ENCODE measurements at places on chromosomes 2 and 18.
A peak's percentile ranks its signal among the peaks of the same experiment; 100 is the strongest.

DNA sequence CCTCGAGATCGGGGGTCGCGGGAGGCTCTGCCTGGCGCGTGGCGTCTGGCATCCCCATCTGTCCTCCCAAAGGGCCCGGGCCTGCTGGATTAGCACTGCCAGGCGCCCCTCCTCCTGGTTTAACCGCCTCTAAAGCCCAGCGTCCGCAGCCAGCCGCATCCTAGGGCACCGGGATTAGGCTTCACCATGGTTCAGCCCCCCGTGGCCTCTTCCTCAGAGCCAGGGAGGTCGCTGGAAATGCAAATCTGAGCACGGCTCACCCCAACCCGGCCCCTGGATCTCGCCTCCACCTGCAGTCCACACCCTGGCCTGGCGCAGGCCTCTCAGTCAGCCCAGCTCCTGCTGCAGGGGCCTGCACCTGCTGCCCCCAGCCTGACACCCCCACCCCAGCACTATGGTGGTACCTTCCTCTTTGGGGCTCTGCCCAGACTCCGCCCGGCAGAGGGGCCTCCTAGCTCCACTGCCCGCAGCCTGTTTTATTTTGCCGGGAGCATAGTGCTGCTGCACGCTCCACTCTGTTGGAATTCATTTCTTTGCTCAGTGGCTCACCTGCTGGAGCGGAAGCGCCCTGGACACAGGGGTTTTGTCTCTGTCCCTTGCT, 13.2 kb downstream of the PRELID3A start:
- no peak for DNase-seq

DNA sequence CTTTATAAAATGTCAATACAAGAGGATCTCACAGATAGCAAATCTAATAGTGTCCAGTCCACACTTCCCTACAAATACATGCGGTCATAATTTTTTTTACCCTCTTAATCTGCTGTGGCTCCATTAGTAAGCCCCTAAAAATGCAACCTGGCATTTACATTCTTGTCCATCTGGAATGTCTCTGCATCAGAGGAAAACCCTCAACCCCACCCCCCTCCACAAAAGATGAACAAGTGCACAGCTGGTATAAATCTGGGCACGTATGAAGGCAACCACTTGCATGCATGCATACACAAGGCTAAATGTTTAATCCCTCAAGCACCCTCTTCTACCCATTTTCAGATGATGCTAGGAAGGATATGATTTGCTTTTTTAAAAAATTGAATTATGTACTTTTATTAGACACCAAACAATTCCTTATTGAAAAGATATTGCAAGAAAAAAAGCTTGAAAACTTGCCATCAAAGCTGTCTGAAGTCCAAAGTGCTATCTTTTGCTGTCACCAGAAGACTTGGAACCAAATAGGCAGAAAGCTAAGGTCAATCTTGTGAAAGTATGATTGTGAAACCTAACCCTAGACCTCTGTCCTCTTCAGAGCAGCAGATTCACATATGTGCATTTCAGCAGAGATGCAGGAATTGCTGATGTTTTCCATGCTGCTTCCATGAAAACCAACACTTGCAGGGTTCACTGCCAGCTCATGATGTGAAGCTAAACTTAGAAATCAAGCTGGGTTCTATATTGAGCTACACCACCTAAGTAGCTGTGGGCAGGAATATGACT, 39.0 kb downstream of the IRS1 start:
- no peak for DNase-seq

GRCh38 chr2:199015072-199015471, 442.7 kb downstream of the SATB2 start:
- DNase-seq, result no peak

- DNase-seq, result no peak
Measured at GRCh38 chr2:219856602-219857001, 229.2 kb downstream of the SLC4A3 start.

DNA sequence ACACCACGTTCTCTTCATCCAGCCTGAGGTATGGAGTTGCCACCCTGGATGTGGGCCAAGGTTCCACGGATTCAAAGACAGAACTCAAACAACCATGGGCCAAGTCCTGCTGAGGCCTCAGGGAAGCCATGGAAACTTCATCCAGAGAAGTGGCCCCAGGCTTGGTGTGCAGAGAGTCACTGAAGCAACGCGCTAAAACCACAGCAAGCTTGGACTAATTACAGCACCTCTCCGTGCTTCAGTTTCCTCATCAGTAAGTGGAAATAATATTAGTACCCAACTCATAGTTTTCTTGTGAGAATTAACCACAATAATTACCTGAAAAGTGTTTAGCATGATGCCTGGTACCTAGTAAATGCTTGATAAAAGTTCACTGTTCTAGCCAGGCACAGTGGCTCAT, 19.2 kb upstream of the AP1S3 start:
- peak; percentile 29 for DNase-seq

DNA sequence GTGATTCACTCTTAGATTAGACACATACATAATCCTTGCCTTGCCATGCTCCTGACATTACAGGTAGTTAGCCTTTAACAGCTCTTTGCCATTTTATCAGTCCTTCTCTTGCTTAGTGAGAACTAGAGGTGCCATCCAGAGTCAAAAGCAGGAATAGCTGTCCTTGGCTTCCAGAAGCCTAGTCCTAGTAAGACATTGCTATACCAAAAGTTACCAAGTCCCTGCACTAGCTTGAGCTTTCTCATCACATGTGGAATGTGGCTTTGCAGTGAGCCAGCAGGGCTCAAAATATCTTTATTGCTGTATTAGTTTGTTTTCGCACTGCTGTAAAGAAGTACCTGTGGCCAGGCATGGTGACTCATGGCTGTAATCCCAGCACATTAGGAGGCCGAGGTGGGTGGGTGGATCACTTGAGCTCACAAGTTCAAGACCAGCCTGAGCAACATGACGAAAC, 104.7 kb upstream of the NOSTRIN start:
- peak; percentile 69 for DNase-seq

- no peak for DNase-seq
Measured at GRCh38 chr18:56257205-56257604, 381.2 kb downstream of the TXNL1 start.

DNA sequence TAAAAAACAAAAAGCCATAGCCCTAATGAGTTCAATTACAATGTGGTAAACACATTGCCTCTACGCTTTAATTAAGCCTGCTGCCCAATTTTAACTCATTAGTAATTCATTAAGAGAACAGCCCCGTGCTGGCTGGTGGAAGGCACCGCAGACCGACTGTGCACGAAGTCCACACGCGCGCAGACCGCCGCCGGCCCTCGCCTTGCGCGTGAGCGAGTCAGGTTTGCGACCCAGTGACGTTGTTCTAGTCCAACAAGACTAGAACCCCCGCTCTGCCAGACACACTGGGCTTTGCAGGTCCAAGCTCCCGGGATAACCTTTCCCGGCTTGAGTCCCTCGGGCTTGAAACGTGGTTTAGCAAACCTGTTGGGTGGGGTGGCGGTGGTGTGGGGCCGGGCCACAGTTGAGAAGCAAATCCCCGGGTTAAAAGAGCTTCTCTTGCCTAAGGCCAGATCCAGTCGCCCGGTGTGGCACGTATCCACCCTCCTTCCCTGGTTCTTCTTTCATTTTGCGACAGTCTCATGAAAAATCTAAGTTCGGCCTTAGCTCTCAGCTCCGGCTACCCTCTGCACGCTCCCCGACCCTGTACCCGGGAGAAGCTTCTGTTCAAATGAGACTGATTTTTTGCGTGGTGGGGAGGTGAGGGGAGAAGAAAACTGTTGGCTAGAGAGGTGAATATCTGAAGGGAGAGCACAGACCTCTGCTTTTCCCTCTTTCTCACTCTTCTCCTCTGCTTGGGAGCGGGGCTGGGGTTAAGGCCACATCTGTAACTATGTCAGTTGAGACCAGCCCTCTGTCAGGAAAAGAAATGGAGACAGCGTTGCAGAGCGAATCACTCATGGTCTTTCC, 11.1 kb upstream of the SKOR2 start:
- no peak for DNase-seq

GRCh38 chr2:36147670-36148390, 207.7 kb upstream of the CRIM1 start:
- no peak for DNase-seq

DNA sequence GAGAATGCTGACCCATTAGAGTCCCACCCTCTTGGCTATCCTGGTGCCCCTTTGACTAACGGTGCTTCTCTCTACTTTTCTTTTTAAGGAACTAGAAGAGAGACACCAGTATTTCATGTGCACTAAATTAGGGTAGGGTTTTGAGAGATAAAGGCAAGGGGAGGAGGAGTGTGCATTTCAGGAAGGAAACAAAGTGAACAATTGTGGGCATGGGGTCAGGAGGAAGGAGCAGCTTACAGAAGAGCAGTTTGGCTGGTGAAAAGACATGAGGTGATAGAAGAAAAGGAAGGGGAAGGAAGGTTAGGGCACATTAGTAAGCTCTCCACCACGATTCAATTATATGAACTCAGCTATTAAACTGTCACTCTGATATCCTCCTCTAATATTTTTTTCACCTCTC, 105.8 kb upstream of the CTAGE1 start:
- DNase-seq, result no peak

DNA sequence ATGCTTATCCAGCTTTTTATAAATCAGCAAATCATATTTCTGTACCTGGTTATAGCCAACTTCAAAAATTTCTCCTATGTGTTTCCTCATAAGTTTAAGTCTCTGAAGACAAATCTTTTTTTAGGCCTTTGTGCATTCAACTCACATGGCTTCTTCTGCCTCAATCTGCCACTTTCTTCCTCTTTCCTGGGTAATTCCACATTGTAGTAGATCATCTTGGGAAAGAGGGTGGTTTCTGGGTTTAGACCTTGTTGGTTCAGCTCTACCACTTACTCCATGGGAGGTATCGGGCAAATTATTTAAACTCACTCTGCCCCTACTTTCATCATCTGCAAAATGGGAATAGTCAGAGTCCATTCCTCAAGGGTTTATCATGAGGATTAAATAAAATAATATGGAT, 707.0 kb upstream of the ZEB2 start:
- DNase-seq, result no peak

- no peak for DNase-seq
Measured at GRCh38 chr18:75360215-75360614, 67.3 kb downstream of the SMIM21 start.

- DNase-seq, result no peak
Measured at GRCh38 chr18:59758106-59758505, 60.9 kb upstream of the CCBE1 start.

DNA sequence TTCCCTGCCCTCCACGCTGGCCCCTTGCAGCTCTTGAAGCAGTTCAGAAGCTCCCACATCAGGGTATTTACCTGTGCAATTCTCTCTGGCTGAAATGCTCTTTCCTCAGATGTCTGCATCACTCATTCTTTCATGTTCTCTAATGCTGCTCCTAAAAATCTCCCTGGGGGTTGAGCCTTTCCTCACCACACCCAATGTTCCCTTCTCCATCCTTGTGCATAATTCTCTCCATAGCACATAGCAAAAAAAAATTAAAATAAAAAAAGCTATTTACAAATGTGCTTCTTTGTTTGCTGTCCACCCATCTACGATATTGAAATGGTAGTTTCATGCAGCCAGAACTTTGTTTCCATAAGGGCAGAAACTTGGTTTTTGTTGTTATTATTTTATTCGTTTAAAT, 155.5 kb downstream of the DOK6 start:
- DNase-seq, result no peak

DNA sequence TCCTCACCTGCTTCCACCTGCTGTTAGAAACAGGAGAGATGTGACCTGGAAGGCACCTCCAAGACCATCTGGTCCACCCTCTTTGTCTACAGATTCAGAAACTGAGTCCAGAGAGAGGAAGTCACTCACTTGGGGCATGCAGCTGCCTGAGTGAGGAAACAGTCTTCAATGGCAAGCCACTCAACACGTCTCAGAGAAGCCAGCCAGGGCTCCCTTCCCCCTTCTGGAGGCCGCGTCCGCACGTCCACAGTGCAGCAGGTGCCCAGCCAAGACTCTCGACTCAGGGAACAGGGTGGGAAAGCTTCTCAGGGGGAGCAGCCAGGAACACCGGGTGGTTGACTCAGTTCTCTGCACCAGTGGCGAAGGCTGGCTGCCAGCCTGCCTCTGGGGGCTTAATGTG, 201.7 kb downstream of the BCL11A start:
- peak; percentile 46 for DNase-seq

DNA sequence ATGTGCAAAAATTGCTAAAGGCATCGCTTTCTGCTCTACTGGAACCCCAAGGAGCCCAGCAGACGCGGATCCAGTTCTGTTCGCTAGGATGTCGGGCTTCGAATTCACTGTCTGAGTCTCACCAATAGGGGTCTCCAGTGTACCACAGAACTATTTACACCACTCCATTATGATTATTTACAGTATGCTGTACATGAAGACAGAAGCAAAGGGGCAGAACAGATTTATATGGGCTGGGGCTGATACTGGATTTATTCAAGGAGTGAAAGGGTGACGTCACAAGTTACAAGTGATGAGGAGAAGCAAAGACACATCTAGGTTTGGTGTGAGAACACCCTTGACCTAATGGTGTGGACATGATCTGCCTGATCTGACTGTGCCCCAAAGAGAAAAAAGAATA, 185.3 kb upstream of the ATP5MC3 start:
- DNase-seq, result peak; percentile 71

- no peak for DNase-seq
Measured at GRCh38 chr18:51151185-51151567, 46.3 kb downstream of the MEX3C start.

DNA sequence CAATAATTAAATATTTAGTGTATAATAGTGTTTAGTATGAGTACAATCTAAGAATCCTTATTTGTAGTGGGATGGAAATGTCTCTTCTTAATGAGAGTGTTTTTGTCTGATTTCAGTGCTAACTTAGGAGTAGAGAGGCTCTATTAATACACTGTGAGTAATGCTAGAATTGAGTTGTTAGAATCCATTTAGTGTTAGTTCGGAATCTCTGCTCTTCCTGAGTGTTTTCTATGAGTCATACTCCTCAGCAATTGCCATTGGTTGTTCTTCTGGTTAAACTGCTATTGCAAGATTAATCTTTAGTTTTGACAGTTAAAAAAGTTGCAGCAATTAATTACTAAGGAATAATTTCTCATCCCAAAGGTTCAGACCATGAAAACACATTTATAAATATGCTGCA, 828.6 kb upstream of the POU3F3 start:
- DNase-seq, result no peak

- no peak for DNase-seq
Measured at GRCh38 chr2:212990697-212991096, 160.7 kb downstream of the IKZF2 start.

- DNase-seq, result no peak
Measured at GRCh38 chr2:5588601-5589000, 103.6 kb upstream of the SOX11 start.

DNA sequence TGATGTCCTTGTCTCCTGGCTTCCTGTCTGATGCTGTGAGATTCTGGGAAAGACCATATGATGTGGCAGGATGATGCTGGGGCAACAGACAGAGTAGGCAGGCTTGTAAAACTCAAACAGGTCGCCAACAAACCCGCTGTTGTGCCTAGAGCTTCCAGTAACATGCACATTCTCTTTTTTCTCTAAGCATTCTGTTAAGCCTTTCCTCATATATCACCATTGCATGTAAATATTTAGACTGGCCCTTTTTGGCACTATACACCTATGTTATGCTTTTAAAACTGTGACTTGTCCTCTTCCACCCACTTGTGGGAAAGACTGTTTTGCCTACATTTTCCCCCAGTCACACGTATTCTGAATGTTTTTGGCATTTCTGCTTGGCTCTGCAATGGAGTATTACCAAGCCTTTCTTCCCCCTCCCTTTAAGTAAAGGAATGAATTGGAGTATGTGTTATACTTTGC, 250.4 kb upstream of the TANK start:
- no peak for DNase-seq

Measured in islet precursor cell (in vitro differentiated cells).